ENCODE measurements at places on chromosomes 2 and 18.

DNA sequence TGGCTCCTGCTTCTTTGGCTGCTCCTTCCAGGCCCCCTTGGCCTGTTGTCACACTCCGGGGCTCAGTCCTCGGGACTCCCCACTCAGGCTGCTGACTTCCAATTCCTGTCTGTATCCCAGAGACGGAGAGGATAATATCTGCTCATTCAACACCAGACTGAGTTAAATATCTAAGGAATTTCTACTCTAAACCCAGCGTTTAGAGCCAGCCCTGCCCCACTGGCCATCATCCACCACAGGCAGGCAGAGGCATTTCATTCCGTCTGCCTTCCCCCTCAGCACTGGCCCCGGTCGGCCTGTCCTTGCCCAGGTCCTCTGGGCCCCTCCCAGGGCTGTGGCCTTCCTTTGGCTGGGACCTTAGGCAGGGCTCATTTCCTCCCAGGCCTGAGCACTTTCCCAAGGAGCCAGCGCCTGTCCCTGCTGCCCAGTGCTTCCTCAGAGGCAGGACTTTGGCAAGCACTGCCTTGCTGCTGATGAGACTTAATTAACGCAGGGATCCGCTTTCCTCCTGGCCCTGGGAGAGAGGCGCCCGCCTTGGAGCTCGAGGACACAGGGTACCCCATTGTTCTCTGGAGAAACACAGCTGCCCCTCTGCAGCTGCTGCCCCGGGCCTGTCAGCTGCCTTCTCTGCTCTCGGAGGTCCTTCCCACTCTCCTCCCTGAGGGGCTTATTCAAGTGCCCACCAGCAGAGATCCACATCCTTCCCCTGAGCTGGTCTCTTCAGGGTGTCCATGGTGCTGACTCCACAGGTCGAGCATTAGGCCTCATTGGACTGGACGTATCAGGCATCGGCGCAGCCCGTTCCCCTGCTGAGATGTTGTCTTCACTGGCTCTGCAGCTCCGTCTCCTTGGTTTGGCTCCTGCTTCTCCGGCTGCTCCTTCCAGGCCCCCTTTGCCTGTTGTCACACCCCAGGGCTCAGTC, 42.8 kb downstream of the ATOH8 start:
- no peak for DNase-seq

- no peak for DNase-seq
These were observed 18.3 kb downstream of the LIMS1 start for GRCh38 chr2:108552566-108552965.

DNA sequence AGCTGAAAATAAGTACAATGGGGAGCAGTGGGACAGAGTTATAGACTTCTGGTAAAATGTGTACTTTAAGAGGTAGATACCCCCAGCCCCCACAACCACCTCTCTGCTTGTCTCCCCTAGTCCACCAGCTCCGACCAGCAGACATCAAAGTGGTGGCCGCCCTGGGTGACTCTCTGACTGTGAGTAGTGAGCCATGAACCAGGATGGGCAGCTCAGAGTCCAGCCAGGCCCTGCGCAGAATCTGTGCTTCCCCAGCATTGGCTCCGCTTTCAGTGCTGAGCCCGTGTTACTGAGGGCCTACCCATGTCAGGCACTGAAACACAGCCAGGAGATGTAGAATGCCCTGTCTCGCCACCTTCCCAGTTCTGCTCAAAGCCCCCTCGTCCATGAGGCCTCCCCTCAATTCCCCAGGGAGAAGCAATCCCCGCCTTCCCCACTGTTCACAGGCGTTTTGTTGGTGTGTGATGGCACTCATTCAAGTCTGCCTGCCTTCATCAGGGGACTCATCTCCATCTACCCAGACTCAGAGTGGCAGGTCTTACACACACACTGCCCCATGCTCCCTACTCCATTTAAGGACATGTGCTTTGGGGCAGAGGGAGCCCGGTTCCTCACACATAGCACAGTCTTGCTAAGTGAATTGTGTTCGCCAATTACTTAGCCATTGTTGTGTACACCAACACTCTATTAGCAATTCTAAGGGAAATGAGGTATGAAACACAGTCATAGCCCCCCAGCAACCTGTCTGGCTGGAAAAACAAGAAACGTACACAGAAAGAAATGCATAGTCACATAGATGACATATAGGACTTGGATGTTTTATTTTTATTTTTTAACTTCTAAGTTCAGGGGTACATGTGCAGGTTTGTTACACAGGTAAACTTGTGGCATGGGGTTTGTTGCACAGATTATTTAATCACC, 122.6 kb downstream of the PLB1 start:
- no peak for DNase-seq

- no peak for DNase-seq
These were observed 2.7 kb downstream of the CDH20 start for GRCh38 chr18:61335684-61336555.

DNA sequence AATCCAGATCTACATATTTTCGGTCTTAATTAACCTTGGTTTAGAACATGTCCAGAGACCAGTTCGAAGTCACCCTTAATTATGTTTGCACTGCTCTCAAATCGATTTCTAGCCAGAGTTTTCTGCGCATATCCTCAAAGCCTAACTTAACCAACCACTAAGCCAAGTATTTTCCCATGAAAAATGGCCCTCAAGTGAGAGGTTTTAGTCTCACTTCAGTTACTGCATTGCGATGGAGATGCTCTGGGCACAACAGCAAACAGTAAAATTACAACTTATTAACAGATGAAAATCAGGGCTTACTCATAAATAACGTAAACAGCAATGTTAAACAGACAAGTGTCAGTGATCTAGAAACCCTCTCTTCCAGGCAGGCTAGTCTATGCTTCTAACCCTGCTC, 4.5 kb downstream of the RTN4 start:
- DNase-seq = no peak

DNA sequence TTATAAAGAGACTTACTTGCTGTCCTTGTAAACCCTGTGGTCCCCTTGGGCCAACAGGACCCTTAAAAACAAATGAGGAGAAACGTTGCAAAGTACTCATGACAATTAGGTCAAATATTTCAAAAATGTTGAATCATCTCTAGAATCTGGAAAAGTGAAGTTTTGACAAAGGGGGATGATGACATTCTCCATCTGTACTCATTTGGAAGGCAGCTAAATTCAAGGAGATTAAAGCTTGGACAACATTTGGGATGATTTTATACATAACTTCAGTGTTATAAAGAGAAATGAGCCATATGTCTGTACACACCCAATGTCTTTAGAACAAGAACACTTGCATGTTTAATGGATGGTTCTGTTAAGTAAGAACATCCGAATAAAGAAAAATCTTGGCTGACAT, 92.9 kb downstream of the COL5A2 start:
- no peak for DNase-seq

- DNase-seq = no peak
These were observed 132.3 kb upstream of the TFPI start for GRCh38 chr2:187686416-187687024.

GRCh38 chr2:198259496-198259895, 455.1 kb downstream of the PLCL1 start:
- DNase-seq = no peak

GRCh38 chr2:3208179-3208578, 169.4 kb downstream of the EIPR1 start:
- DNase-seq = no peak

DNA sequence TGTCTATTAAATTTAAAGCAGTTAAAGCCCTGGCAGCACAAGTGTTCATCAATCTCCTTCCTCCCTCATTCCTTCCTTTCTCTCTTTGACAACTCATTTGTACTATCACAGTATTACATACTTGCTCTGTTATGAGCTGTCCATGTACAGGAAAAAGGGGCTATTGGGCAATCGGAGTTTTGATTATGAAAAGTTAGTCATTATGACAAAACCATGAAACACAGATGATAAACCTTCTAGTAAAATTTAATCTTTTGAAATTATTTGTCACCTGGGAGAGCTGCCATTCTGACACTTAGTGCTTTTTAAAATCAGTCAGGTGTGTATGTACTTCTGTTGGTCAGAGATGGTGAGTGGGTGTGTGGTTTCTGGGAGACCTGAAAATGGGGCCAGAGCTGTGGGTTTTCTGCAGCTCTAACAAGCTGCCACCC, 39.4 kb downstream of the MAP4K4 start:
- no peak for DNase-seq

GRCh38 chr2:101125808-101126207, 25.4 kb downstream of the TBC1D8 start:
- no peak for DNase-seq

DNA sequence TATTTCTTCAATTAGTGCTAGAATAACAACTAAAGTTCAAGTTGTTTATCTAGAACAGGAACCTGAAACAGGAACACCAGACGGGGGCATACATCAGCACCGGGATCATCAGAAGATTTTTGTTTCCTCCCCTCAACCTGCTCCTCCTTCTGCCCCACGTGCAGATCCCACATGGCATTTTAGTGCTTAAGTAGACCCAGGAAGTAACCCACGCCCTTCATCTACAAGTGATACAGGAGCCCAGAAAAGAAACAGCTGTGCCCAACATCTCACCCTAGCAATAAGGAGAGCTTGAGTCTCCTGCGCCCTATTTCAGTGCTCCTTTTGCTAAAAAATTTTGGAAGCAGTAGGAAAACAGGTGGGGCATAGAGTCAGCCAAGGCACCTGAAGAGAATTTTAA, 5.2 kb downstream of the ZNF385B start:
- no peak for DNase-seq

DNA sequence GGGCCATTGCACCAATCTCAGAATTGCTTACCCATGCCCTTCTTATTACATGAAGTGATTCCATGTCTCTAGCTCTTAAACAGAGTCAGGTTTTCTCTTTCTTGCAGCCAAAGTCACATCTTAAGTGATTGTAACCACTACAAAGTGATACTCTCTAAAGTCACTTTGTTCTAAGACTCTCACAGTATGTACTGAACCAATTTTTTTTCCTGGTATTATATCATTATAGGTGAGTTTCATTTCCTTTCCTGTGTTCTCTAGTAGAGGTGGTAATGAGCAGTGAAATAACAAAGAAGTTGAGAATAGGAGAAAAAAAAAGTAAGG, 66.3 kb upstream of the DARS1 start:
- DNase-seq = no peak

GRCh38 chr2:230949966-230950873, 25.2 kb upstream of the GPR55 start:
- no peak for DNase-seq

GRCh38 chr2:107615039-107615438, 211.7 kb upstream of the RGPD4 start:
- DNase-seq = no peak

- DNase-seq = no peak
These were observed 203.0 kb upstream of the PXDN start for GRCh38 chr2:1947316-1947715.

DNA sequence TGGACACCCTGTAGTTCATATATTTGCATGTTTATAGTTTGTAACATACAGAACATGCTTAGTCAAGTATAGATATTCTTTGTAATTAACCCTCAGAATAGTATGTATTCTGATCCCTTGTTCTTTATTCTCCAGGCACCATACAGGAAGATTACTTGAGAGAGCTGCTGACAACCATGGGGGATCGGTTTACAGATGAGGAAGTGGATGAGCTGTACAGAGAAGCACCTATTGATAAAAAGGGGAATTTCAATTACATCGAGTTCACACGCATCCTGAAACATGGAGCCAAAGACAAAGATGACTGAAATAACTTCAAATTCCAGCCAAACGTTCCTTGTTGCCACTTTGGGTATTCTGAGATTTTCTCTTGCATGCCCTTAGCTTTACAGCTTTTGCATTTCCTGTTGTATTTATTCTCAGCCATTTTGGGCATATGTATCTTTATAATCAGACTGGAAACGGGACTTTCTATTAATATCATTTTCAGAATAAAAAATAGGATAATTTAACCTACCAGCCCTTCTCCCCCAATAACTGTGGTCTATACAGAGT, 6.2 kb upstream of the MYL12B start:
- DNase-seq = no peak

DNA sequence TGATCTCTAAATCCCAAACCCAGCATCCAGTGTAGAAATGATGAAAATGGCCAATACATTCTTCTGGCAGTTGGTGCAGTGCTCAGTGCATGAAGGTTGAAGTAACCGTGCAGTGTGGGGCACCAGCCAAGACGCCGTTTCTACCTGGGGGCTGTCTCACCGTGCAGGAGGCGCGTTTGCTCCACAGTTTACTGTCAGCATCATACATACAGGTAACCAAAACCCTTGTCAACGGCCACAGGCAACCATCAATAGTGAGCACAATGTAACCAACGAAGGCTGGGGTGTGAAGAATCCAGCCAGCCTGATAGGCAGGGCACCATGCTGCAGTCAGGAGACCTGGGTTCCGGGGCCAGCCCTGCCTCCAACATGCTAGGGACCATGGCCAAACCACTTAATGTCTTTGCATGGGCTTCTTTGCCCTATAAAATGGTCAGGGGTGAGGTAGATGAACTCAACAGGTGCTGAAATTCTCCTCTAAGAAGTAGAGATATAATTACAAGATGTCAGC, 127.5 kb upstream of the ID2 start:
- no peak for DNase-seq

GRCh38 chr2:144211826-144212225, 308.1 kb downstream of the ZEB2 start:
- DNase-seq = no peak

- no peak for DNase-seq
These were observed 297.0 kb downstream of the NBAS start for GRCh38 chr2:15263976-15264685.

- DNase-seq = no peak
These were observed 267.4 kb downstream of the LNPK start for GRCh38 chr2:175734686-175735085.

All from stimulated activated CD4-positive, alpha-beta T cell treated with anti-CD3 and anti-CD28 coated beads, Interleukin-1b, Interleukin-23, amount 100 ng/mL, for 4 hours (primary cell).